ENCODE measurements at places on chromosomes 5 and 9.
A peak's percentile ranks its signal among the peaks of the same experiment; 100 is the strongest.

DNA sequence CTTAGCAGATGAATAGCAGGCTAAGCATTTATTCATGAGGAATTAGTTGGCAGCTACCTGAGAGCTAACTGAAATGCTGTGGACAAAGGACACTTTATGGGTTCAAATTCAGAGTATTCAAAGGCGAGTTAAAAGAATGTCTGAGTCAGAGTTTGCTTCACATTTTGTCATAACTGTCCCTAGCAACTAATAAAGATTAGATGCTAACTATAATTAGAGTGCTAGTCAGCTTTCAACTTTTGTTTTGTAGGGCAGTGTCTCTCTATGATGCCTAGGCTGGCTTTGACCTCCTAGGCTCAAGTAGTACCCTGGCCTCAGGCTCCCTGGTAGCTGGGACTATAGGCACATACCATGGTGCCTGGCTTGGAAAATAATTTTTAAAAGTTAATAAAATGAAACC is 4.6 kb downstream of the SMC5 start:
- DNase-seq = no peak

DNA sequence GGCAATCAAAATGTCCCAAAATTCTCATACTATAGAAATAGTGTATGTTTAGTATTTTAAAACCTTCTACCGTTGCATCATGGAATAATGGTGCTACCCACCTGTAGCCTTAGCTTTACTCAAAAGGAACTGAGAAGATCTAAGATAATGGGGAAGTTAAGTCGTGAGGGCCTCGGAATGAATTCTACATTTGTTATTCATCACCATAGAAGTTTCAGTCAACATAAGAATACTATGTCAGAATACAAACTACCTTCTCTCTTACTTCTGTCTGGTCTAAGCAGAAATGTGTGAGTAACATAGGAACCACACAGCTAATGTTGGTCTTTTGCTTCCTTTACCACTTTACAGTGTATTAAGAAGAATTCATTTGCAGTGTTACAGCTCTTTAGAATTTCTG is 43.2 kb downstream of the RFK start:
- no peak for DNase-seq

GRCh38 chr9:126164796-126165525 is 161.7 kb upstream of the MVB12B start:
- no peak for DNase-seq

- DNase-seq = no peak
These were observed 143.4 kb downstream of the MYO10 start for GRCh38 chr5:16792598-16793275.

GRCh38 chr9:120383611-120383998 is 196.4 kb downstream of the CDK5RAP2 start:
- no peak for DNase-seq

GRCh38 chr5:73189871-73190376 is 16.9 kb downstream of the TMEM174 start:
- no peak for DNase-seq

- no peak for DNase-seq
These were observed 4.1 kb downstream of the IL4 start for GRCh38 chr5:132677682-132678400.

DNA sequence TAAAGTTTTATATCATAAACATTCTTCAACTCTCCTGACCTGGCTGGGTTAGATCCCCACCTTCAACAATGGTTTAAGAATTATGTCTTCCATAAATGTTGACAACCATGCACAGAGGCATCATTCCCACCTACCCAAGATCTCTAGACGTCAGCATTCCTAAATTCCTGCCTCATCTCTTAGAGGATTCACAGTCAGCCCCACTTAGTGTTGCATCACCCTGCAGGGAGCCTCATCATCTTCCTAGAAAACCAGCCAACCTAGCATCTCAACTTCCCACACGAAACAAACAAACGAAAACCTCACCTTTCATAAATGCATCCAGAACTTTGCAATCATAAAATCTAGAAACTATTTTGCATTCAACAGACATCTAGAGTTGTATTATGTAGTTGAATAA is 816.1 kb upstream of the C9orf72 start:
- no peak for DNase-seq

GRCh38 chr5:176639208-176639607 is 8.1 kb upstream of the TSPAN17 start:
- DNase-seq = no peak

DNA sequence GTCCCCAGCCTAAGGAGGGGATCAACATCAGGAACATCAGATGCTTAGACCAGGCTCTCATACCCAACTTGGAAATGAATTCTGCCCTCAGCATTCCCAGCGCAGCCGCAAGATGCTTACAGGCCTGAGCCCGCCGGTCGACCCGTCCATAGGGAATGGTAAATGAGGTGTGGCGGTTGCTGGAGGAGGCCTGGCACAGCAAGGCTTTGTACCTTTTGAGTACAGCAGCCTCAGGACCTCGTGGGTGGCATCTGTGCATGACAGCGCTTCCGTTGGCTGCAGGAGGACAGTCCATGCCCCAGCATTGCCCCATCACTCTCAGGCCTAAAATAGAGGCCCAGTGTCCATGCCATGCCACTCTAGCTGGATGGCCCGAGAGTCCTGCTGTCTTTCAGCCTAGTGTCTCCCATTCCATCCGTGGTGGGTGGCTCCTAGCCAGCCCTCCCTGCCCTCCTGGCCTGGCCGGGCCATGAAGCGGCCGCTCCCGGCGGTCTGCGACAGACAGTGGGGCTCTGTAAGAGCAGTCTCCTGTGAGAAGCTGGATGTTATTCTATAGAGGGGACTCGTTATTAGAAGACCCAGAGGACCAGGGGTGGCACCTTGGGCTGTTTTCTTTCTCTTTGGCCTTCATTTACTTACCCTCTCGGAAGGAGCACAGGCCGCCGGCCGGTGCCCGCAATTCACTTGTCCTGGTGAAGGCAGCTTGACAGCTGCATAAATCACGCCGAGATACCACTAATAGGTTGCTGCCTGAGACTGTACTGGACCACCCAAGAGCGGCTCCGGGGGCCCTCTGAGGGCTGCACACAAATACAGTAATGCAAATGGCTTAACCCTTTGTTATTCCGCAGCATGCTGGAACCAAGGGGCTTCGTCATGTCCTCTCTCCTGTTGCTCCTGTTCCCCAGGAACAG is 223.5 kb upstream of the TUT7 start:
- no peak for DNase-seq

DNA sequence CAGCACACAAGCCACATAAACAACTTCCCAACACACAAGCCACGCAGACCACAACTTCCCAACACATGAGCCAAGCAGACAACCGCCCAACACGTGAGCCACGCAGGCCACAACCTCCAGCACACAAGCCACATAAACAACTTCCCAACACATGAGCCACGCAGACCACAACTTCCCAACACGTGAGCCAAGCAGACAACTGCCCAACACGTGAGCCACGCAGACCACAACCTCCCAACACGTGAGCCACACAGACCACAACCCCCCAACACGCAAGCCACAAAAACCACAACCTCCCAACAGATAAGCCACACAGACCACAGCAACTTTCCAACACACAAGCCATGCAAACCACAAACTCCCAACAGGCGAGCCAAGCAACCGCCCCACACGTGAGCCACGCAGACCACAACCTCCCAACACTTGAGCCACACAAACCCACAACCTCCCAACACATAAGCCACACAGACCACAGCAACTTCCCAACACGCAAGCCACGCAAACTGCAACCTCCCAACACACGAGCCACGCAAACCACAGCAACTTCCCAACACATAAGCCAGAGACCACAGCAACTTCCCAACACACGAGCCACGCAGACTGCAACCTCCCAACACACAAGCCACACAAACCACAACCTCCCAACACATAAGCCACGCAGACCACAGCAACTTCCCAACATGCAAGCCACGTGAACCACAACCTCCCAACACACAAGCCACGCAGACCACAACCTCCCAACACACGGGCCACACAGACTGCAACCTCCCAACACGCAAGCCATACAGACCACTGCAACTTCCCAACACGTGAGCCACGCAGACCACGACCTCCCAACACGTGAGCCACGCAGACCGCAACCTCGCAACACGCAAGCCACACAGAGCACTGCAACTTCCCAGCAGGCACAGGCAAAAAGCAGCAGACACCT is 10.1 kb downstream of the BRD9 start:
- DNase-seq = no peak

DNA sequence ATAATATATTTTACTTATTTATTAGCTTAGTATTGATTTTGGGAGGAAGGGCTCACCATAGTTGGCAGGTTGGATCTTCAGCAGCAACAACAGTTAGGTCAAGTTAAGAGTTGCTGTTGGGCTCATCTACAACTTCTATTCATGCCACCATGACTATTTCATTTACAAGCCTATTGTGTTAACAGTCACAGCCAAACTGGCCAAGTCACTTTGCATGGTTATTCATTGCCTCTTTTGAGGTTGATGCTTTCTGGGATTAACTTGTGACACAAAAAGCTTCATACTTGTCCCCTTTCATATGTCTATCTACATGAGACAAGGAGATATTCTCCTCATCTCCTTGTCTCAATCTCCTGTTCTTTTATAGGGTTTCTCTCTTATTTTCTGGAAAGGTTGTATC is 98.3 kb downstream of the WDR70 start:
- no peak for DNase-seq

GRCh38 chr5:179454356-179454755 is 96.0 kb upstream of the RUFY1 start:
- DNase-seq = no peak

GRCh38 chr9:87069690-87070089 is 122.4 kb upstream of the GAS1 start:
- DNase-seq = no peak

DNA sequence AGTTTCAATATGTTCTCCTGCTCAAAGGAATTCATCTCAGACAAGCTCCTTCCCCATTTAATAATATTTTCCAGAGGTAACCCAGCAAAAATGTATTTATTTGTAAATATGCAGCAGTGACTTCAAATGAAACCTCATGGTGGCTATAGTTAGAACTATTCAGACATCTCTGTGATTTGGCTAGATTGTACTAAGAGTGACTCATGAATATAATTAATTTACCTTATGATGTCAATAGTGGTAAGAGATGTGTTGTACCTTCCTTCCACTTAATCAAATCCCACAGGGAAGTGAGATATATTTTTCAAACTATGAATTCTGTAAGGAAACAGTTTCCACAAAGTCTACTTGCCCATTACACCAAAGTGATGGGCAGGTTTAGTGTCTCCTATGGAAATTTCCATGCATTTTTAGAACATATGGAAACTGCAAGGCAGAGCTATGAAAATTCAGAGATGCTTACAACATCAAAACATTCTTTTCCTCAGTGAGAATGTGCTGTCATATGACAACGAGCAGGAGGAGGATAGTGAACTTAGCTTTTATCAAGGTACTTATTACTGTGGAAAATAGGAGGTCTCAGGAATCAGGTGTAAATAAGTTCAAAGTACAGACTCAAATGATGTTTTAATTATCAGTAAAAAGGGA is 34.0 kb upstream of the SPDL1 start:
- no peak for DNase-seq

GRCh38 chr5:38189081-38189504 is 69.3 kb upstream of the EGFLAM start:
- no peak for DNase-seq

DNA sequence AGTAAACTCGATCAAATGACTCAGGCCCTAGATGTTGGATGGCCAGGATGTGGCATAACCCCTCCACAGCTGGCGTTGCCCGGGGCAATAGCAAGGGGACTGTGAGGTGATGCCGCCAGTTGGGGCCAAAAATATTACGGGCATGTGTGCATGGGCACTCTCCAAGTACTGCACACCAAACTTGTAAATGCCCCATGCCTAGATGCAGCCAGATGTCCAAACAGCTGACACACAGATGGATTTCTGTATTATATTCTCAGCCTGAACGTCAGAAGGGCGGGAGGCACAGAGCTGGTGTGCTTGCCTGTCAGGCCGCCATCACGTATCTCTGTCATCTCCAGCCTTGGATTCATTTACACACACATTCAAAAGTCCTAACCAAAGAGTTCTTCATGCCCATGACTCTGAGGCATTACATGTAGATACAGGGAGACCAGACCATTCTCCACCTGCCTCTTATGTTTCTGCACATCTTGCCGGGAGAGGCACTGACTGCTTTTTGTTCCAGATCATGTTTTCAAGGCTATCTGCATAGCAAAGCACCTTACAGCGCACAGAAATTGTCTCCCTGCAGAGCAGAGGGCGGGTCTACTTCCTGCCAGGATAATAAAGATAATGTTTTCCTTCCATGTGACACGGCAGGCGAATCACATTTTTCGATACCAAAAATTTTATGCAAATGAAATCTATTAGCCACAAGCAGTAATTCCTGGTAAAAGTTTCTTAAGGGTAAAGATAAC is 200.9 kb upstream of the ADAMTS16 start:
- DNase-seq = no peak

- peak; percentile 58 for DNase-seq
These were observed 2.7 kb upstream of the NSMF start for GRCh38 chr9:137461663-137462395.

DNA sequence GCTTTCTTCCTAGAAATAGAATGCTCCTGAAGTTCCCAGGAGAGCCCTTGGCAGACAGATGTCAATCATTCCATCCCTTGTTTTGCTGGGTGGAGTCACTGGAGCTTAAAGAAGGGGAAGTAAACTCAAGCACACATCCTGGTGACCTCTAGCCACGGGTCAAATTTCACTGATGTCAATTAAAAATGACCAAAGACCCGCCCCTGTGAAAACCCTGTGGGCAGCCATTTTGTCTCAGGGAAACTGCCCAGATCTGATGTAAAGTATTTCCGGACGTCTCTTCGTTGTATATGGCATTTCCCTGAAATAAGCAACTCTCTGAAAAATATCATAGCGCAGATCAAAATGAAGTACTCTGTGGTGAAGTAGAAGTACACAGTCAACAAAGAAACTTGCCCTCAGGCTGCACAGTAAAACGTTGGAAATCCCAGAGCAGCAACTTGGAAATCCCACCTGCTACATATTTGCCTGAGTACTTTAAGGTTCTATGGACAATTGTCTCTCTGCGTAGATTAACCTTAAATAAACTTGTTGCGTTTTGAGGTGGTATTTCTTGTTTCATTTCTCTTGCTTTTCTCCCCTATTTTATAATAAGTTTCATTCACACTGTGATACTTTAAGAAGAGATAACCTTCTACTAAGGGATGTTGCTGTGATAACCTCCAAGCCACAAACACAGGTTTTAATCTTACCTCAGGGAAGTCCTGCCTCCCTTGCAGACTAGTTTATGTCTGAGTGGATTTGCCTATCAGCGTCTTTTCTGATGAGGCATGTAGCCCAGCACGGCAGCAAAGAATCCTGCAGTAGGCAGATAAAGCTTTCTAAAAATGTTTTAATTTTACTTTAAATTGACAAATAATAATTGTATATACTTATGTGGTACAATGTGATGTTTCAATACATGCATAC is 60.9 kb upstream of the PIP5K1B start:
- DNase-seq = no peak
